ENCODE measurements at places on chromosomes 1 and 21.

DNA sequence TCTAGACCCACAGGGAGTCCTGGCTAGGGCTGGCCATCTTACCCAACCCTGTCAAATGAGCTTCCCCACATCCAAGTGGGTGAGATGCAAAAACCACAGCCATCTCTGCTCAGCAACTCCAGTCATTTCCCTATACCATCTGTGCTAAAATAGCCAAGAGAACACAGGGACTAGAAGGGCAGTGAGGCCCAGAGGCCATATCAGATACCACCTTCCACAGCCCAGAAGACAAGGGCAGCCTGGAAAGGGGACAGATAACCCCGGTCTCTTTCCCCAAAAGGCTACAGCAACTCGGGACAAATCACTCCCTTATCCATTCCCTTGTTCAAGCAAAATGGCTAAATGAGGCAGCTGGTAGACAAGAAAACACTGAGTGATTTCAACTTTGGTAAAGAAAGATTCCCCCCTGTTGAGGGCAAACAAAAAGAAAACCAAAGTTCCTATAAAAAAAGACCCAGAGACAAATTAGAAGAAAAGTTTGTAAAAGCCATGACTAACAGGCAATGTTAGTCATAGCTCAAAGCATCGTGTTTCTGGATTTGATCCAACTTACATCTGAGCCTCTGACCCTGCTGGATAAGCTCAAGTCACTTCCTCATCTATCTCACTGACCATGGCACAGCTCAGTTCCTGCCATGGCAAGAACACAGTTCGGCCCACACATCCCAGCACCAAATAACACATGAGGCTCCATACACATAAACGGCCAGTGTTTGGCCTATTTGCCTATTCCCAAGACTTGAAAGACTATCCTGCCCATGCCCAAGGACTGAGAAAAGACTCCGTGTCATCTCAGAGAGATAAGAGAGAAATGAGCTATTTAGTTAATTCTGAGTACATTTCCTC, 3.1 kb downstream of the LAMB3 start:
- DNase-seq: no peak

GRCh38 chr1:21871943-21872342, 59.9 kb downstream of the LDLRAD2 start:
- no peak for DNase-seq

GRCh38 chr1:157659576-157660247, 40.9 kb downstream of the FCRL3 start:
- no peak for DNase-seq

- no peak for DNase-seq
Observed at GRCh38 chr1:17177651-17178050, 27.3 kb upstream of the PADI1 start.

DNA sequence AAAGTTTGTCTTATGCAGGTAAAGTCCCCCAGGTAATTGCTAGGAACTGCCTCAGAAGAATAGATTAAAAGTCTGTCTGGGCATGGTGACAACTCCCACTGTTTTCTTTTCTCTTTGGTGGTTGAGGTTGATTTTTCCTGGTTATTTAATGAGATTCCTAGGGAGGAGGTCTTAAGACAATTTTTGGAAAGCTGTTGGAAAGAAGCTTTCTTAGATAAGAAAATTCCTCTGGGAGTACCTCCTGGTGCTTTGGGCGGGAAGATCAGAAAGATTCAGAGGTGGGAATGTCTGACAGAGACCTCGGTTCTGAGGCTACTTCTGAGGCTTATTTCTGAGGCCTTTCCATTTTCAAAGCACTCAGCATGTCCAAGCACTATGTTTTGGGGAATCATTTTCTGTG, 25.0 kb upstream of the IVNS1ABP start:
- no peak for DNase-seq
